Mammary epithelial cell (primary cell): ENCODE measurements at places on chromosomes 3 and 15. TPM values are rescaled to one million over a fixed set of nuclear protein-coding genes. Genes with fewer than 3 reads are reported as not detected.

MAP2K1 gene
- 70.6 TPM for polyA plus RNA-seq

ANKUB1 gene
- polyA plus RNA-seq: 0.15 TPM

CMC1 gene
- 21.4 TPM for polyA plus RNA-seq

RLBP1 gene
- polyA plus RNA-seq: 0.23 TPM

TGM4 gene
- polyA plus RNA-seq: 1.6 TPM

HRG gene
- polyA plus RNA-seq: 0.20 TPM

TM4SF18 gene
- not detected for polyA plus RNA-seq

CTXN2 gene
- polyA plus RNA-seq: not detected

SPG21 gene
- polyA plus RNA-seq: 54.1 TPM

EPHB3 gene
- 8.2 TPM for polyA plus RNA-seq

MORF4L1 gene
- polyA plus RNA-seq: 193 TPM

CD80 gene
- polyA plus RNA-seq: not detected

NDN gene
- 0.06 TPM for polyA plus RNA-seq

CCDC174 gene
- polyA plus RNA-seq: 5.0 TPM

TMEM108 gene
- not detected for polyA plus RNA-seq

KIAA1143 gene
- polyA plus RNA-seq: 8.1 TPM

STAB1 gene
- 0.02 TPM for polyA plus RNA-seq

HAPLN3 gene
- 4.4 TPM for polyA plus RNA-seq

CHRD gene
- polyA plus RNA-seq: not detected

INKA1 gene
- polyA plus RNA-seq: 26.8 TPM

NANOGP8 gene
- polyA plus RNA-seq: not detected

ALDH1A2 gene
- 0.15 TPM for polyA plus RNA-seq

CDCP1 gene
- polyA plus RNA-seq: 138 TPM

AGBL1 gene
- not detected for polyA plus RNA-seq

CA12 gene
- 220 TPM for polyA plus RNA-seq

SYNPR gene
- polyA plus RNA-seq: not detected

MEX3B gene
- polyA plus RNA-seq: 0.73 TPM
